Cardiac septum (tissue), 1 donor: ENCODE measurements at places on chromosomes 16 and 17. TPM values are rescaled to one million over a fixed set of nuclear protein-coding genes. Genes with fewer than 3 reads are reported as not detected.

The PRR35 gene
- total RNA-seq: not detected

The TEKT1 gene
- not detected for total RNA-seq

The ALOX12B gene
- not detected for total RNA-seq

The KRTAP2-3 gene
- total RNA-seq: not detected

DNA sequence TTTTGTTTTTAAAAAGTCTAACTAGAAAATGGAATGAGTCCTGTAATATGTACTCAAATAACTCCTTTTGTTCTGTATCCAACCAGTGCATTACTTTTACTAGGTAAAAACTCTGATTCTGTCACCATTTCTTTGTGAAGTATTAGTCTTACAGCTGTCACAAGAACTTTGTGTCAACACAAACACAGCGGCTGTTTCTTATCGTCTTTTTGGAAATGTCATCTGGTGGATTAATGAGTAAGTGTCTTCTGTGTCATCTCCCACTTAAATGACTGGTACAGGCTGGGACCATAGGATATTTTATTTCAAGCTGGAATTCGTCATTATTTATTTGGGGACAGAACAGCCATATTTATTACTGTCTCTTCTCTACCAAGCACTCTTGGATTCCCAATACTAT, 19.1 kb upstream of the ALDH3A2 start:
- no peak for DNase-seq

- DNase-seq: no peak
Measured at GRCh38 chr17:79720705-79721292, 9.9 kb upstream of the ENPP7 start.

GRCh38 chr16:8127070-8127469, 463.2 kb downstream of the TMEM114 start:
- DNase-seq: no peak

DNA sequence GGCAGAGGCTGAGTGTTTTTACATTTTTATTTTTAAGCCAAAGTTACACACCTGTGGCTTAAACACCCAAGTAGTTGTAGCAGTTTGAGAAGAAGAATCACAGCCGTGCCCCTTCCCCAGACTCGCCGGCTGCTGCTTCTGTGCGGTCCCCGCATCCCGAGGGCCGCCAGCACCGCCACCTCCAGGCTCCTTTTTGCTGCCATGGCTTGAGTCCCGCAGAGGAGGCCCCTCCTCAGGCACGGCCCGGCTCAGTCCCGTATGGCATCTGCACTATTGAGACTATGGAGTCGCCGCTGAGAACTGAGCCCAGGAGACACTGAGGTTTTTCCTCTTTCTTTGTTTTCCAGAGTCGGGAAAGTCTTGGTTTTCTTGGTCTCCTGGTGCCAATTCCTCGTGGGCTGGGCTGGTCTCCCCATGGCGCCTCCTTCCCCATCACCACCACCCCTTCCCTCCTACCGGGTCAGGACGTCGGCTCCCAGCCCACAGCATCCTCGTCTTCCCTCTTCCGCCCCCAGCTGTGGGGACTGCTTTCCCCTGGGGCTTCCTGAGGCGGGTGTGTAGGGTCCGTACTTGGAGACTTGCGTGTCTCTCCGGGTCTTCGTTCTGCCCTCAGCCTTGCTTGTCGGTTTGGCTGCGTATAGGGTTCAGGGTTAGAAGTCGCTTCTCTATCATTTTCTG, 32.6 kb upstream of the CDH15 start:
- DNase-seq: no peak

DNA sequence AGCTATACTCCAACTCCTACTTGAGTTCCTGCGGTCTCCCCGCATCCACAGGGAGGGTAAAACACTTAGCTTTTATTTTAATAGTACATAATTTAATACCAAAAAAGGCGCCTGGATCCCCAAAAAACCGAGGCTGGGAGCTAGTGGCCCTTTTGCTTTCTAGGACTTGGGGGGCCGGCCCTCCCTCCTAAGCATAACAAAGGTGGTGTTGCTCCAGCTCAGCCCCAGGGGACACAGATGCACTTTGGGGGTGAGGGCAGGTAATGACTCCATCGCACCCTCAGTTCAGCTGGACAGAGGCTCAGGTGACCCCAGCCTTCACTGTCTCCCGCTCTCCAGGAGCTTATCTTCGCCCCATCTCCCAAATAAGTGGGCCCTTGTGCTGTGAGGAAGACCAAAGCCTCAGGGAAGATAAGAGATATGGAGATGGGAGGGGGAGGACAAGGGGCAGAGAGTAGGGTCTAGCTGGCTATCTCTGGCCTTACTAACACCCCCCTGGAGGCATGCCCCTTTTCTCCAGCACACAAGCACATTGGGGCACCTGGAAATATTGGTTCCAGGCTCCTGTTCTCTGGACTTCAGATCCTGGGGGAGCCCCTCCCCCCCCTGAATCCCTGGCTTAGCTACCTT, 2.8 kb upstream of the NHERF1 start:
- DNase-seq: no peak
